NCI-H2171 (cell line): ENCODE measurements at places on chromosomes 16 and 17.
A peak's percentile ranks its signal among the peaks of the same experiment; 100 is the strongest.

DNA sequence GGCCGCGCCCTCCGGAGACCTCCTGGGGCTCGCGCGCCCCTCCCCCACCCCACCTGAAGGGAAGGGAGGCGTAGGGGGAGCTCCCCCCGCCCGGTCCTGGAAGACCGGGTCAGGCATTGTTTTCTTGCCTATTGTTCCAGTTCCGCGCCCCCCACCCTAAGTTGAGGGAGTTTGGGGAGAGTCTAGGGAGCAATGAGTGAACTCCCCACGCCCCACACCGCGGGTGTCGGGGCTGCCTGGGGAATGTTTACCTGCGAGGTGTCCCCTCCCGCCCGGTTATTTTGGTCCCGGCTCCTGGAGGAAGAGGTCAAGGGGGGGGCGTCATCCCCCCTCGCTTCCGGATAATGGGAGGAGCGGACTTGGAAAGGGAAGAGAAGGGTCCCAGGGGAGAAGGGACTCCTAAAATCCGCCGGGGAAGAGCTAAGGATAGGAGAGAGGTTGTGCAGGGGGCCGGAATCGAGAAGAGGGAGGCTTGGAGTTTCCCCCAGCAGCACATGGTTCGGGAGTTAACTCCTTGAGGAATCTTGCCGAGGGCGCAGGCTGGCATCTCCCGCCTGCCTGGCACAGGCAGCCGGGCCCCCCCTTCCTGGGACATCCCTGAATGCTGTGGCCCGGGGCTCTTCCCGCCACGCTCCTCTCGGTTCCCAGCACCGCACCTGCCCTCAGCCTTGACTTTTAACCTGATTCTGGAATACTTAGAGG lies 881 bp downstream of the MLLT6 start:
- DNase-seq = peak; percentile 73

GRCh38 chr17:70070305-70071027 lies 4.6 kb upstream of the KCNJ16 start:
- DNase-seq = no peak

GRCh38 chr17:8867361-8867981 lies at the start of gene PIK3R6:
Gene PIK3R6 (minus strand): TSS chr17:8867674. CDS start chr17:8849794, 17,880 bp downstream.
- no peak for DNase-seq

- DNase-seq = peak; percentile 44
Measured at GRCh38 chr17:65977041-65977440, 214.9 kb downstream of the CEP112 start.
